Muscle of leg (tissue), 16 donors: ENCODE measurements at places on chromosomes 16 and 17. TPM values are rescaled to one million over a fixed set of nuclear protein-coding genes. Genes with fewer than 3 reads are reported as not detected.
A peak's percentile ranks its signal among the peaks of the same experiment; 100 is the strongest.

The EFCAB5 gene
- total RNA-seq: 0.62 TPM

GRCh38 chr16:81149614-81150013 lies 53.4 kb upstream of the GCSH start:
- no peak overlapping the region for H3K4me3 ChIP-seq
- no peak overlapping the region for H3K27ac ChIP-seq
- DNase-seq: no peak
- peaks cover 9% of the 10 kb centered on the region for H3K27me3 ChIP-seq

DNA sequence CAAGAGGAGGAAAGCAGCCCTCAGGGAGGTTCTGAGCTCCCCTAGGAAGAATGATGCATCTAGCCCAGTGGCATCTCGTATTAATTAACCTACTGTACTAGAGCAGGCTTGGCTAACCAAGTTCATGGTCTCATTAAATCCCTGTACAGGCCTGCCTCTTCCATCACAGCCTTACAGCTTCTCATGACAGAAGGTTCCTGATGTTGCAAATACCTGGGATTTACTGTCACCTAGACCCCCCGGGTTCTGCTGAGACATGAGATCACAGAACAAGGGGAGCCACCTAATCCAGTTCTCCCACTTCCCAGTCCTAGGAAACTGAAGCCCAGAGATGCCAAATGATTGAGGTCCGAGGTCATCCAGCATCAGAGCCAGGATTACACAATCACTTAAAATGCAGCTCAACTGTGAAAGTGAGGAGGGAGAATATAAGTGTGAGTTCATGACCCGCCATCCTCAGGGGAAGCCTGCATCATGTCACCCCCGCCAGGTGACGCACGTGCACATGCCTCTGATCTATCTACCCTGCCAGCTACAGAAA lies 23.9 kb downstream of the ACLY start:
- DNase-seq: peak; percentile 32
- peak overlapping the region; percentile 53 for H3K27ac ChIP-seq
- H3K36me3 ChIP-seq: peaks cover 87% of the 10 kb centered on the region
- no peaks in the 10 kb centered on the region for H3K27me3 ChIP-seq

DNA sequence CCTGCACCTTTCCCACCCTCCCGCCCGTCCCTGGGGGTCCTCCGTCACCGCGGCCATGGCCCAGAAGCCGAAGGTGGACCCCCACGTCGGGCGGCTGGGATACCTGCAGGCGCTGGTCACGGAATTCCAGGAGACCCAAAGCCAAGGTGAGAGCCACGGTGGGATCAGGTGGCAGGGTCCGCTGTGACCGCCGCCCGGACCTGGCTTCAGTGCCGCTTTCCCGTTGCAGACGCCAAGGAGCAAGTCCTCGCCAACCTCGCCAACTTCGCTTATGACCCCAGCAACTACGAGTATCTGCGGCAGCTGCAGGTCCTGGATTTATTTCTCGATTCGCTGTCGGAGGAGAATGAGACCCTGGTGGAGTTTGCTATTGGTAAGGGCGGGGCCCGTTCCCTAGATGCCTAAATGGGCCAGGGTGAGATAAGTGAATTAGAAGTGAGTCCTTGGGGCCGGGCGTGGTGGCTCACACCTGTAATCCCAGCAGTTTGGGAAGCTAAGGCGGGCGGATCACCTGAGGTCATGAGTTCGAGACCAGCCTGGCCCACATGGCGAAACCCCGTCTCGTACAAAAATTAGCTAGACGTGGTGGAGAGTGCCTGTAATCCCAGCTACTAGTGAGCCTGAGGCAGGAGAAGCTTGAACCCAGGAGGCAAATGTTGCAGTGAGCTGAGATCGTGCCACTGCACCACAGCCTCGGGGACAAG lies 617 bp downstream of the ARMC7 start:
- H3K27ac ChIP-seq: no peak overlapping the region
- peak overlapping the region; percentile 84 for H3K4me3 ChIP-seq
- H3K4me1 ChIP-seq: peaks cover 32% of the 10 kb centered on the region
- peaks cover 7% of the 10 kb centered on the region for H3K27me3 ChIP-seq
- H3K36me3 ChIP-seq: peaks cover 3% of the 10 kb centered on the region
- no peak for DNase-seq

DNA sequence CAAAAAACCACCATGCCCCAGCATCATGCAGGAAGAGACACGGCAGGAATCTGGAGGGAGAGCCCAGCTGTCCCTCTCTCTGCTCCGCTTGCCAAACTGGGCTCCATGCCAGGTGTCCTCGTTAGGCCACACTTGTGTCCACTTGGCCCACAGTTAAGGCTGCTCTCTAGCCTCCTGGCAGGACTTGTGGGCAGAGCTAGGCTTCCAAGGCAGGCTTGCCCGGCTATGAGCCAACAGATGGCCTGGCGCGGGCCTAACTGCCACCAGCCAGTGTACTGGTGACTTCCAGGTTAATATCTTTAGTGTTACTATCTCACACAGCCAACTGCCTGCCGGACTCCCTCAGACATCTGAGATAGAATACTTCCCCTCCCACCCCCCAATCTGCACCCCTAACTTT lies 10.6 kb downstream of the ATP6V0D1 start:
- peaks cover 46% of the 10 kb centered on the region for H3K4me1 ChIP-seq
- no peaks in the 10 kb centered on the region for H3K27me3 ChIP-seq
- H3K27ac ChIP-seq: peak overlapping the region; percentile 15
- no peak overlapping the region for H3K4me3 ChIP-seq
- DNase-seq: peak; percentile 93

GRCh38 chr17:37089956-37090355 lies 141.2 kb downstream of the AATF start:
- H3K4me3 ChIP-seq: no peak overlapping the region
- H3K4me1 ChIP-seq: peaks cover 13% of the 10 kb centered on the region
- DNase-seq: peak; percentile 63
- peaks cover 54% of the 10 kb centered on the region for H3K36me3 ChIP-seq
- no peaks in the 10 kb centered on the region for H3K27me3 ChIP-seq
- peak overlapping the region; percentile 63 for H3K27ac ChIP-seq

DNA sequence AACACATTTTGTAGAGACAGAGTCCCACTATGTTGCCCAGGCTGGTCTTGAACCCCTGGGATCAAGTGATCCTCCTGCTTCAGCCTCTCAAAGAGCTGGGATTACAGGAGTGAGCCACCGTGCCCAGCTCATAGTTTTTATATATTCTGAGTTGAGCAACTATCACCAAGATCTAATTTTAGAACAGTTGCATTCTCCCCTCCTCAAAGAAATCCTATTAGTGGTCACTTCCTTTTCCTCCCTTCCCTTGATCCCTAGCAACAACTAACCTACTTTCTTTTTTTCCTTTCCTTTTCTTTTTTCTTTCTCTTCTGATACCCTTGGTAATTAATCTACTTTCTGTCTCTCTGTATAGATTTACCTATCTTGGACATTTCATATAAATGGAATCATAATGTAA lies 61.5 kb upstream of the B4GALNT2 start:
- H3K27me3 ChIP-seq: peaks cover 5% of the 10 kb centered on the region
- H3K4me3 ChIP-seq: no peak overlapping the region
- no peak overlapping the region for H3K27ac ChIP-seq
- no peaks in the 10 kb centered on the region for H3K36me3 ChIP-seq
- no peaks in the 10 kb centered on the region for H3K4me1 ChIP-seq

DNA sequence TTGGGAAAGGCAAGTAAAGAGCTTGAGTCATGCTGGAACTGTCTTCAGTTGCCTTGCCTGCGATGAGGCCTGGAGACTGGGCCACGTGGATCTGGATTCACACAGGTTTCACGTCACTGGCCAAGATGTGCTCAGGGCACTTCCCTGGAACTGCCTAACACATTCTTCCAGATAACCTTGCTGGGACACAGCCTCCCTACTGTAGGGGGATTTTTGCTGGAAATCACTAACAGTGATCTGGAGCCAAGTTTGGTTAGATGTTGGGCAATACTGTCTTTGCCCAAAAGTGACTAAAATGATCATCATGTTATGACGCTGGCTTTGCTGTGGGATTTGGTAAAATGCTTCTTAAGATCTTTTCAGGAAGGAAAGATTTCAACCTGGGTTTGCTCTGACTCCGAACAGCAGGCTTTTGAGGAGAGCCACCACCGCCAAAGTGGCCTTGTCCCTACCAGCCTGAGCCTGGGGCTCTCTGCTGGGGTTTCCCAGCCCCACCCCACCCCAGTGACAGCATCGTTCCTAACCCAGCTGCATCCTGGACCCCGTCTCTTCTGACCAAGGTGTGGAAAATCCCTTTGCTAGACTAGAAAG lies 14.7 kb downstream of the C1QTNF1 start:
- no peak for DNase-seq
- no peak overlapping the region for H3K4me3 ChIP-seq
- no peaks in the 10 kb centered on the region for H3K36me3 ChIP-seq
- peaks cover 9% of the 10 kb centered on the region for H3K27me3 ChIP-seq
- no peak overlapping the region for H3K27ac ChIP-seq

GRCh38 chr17:58318065-58318481 lies 10.5 kb downstream of the TSPOAP1 start:
- H3K4me1 ChIP-seq: no peaks in the 10 kb centered on the region
- no peak for DNase-seq
- no peaks in the 10 kb centered on the region for H3K36me3 ChIP-seq
